ENCODE measurements at places on chromosomes 3 and 15. TPM values are rescaled to one million over a fixed set of nuclear protein-coding genes. Genes with fewer than 3 reads are reported as not detected.

- no peak for DNase-seq
Measured at GRCh38 chr3:129016720-129017483, 15.8 kb downstream of the EFCC1 start.

DNA sequence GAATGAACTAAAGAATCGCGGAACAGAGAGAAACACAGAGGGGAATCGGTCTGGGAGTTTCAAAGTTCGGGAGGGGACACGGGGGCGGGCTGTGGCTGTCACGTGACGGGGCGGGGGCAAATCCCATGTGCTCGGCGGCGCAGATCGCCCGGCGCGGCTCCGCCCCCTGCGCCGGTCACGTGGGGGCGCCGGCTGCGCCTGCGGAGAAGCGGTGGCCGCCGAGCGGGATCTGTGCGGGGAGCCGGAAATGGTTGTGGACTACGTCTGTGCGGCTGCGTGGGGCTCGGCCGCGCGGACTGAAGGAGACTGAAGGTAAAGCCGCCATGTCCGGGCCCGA is at the start of gene EIF4G1:
EIF4G1 (plus strand) TSS at position 244 of the 337 bp plus-strand sequence. CDS start 1,191 bp downstream, outside the sequence.
- DNase-seq, result peak; percentile 90

INSYN1 gene
- 3.7 TPM for total RNA-seq

MORC1 gene
- total RNA-seq, result not detected

Measured in omental fat pad (tissue), 4 donors.